Left cardiac atrium (tissue), 4 donors: ENCODE measurements at places on chromosomes 12 and 14. TPM values are rescaled to one million over a fixed set of nuclear protein-coding genes. Genes with fewer than 3 reads are reported as not detected.

DNA sequence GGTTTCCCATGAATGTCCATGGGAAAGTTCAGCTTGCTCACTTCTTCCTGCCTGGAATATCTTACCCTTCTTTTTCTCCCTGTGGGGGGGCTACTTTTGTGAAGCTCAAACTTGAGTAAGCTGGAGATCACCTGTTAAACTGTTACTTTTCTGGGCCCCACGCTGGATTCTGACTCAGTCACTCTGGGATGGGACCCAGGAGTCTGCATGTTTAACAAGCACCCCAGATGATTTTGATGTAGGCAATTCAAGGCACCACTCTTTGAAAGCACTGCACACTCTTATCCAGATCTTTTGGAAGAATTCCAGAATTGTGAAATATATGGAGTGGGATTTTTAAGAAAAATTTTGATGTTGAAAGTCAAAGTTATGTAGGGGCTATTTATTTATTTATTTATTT is 46.3 kb upstream of the IGF1 start:
- DNase-seq, result no peak

DNA sequence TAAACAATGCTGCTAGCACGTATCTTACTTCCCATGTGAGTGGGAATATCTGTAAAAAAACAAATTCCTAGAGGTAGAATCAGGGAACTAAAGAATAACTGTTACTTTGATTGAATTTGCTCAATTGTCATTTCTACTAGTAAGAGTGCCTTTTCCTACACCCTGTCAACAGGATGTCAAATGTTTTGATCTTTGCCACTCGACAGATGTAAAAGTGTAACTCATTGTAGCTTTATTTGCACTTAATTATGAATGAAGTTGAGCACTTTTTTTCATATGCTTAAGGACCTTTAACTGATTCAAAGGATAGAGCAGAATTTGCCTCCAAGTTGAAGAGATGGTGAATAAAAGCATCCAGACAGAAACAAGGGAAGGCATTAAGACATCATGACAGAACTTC is 104.5 kb downstream of the PPP1R12A start:
- no peak for DNase-seq

DNA sequence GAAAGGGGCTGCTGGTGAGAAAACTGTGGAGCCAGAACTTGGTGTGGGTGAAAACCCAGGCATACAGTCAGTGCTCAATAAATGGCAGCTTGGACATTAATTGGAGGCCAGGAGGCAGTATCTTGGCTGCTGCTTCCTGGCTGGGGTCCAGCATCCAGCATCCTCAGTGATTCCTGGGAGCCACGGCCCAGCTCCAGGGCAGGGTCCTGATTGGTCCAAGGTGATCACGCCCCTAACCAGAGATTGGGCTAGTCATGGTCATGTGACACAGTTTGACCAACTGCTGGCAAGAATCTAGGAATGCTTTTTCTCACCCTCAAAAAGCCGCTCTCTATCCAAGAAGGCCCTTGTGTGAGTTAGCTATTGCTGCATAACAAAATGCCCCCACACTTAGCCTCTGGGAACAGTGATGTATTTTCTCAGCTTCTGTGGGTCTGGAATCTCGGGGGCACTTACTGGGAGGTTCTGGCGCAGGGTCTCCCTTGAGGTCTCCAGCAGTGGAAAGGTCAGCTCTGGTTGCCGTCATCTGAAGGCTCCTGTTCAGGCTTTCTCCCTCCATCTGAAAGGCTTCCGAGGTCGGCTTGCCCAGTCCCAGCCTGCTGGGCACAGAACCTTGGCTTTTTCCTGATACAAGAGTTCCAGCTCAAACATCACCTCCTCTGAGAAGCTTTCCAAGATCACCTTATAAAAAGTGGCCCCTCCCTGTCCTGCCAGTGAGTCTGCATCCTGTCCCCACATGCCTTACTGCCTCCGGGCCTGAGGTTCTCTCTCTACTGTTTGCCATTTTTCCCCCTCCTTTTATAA is 119.2 kb upstream of the NCOR2 start:
- DNase-seq, result no peak

KRT80 gene
- total RNA-seq, result 0.44 TPM
